ENCODE measurements at places on chromosomes 4 and X.

DNA sequence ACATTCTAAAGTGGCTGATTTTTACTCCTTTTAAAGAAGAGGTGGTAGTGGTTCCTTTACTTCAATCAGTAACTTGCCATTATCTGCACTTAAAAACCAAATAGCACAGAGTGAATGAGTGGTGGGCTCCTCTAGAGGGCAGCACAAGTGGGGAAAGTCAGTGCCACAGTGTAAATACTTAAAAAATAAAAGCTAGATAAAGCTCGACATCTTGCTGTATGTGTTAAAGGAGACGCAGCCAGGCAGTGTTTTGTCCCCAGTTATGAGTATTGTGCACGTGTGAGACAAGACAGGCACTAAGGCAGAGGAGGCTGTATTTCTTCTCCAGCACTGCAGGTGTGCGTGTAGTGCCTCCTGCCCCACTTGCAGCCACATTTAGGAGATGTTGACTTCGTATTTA is 24.6 kb downstream of the NAP1L5 start:
- peak; percentile 26 for DNase-seq

DNA sequence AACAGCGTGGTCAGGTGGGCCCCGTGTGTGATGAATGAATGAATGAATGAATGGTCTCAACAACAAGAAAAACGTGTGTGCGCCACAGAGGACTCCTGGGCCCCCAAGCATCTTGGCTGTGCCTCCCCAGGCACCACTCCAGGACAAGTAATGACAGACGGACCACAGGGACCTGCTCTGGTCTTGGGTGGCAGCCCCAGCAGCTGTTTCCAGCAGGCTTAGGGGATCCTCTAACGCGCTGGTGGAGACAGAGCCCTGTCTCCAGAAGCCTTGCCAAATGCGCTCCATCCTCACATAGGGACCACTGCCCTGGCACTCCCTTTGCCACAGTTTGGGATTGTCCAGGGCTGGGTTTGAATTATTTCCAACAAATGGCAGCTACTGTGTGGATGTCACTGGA is 39.1 kb downstream of the PSAPL1 start:
- no peak for DNase-seq

DNA sequence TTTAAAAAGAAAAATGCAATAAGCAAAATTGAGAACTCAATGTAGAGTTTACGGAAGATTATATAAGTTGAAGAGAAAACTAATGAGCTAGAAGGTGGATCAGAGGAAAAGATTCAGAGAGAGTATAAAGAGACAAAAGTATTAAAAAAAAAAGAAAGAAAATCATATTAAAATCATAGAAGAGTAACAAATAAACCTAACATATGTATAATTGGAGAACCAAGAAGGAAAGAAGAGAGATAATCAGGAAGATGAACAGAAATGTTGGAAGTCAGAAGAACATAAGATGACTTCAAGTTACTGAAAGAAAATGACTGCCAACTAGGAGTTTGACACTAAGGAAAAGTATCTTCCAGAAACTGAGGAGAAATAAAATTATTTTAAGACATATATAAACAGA is 34.3 kb upstream of the ANTXR2 start:
- DNase-seq = peak; percentile 8

DNA sequence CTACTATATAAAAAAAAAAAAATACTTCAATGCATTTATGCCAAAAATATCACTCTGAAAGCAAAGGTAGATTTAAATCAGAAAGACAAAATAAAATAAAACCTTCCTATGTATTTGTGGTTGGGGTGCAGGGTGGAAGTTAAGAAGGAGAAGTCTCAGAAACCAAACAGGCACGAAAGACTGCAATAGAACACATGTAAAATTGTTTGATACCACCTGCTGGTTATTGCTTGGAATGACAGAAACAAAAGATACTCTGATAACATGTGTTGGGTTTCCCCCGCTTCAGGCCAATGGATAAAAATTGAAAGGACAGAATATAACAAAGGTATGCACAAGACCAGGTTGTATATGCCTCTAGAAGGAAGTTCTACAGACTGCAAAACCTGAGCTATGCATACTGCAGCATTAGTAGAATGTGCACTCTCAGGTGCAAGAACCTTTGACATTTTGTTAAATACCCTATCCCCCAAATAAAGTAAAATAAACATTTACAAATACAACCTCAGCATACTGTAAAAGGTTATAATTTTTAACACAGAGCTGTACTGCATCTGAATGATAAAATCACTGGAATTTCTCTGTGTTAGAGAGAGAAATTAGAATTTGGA is 118.8 kb downstream of the GABRA2 start:
- DNase-seq = peak; percentile 12

- no peak for DNase-seq
These were observed 79.4 kb upstream of the HELT start for GRCh38 chr4:184938871-184939270.

DNA sequence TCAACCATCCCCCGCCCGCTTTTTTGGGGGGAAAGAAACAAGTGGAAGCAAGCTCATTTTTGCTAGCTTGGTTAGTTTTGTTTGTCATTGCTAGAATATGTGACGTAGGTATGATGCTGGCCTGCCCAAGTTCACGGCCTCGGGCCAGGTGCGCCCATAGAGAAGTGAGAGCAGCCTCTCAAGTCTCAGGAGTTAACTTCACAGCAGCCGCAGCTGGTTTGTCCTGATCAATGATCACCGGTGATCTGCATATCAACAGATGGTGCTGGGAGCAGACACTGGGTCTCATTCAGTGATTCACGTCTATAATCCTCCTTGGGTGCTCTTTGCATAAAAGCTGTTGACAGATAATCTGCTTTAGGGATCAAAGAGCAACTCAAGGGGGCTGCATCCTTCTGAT is 50.1 kb downstream of the ENPP6 start:
- DNase-seq = no peak

- no peak for DNase-seq
These were observed 142.4 kb downstream of the AMELX start for GRCh38 chrX:11435568-11435967.

- DNase-seq = no peak
These were observed 52.9 kb downstream of the EPHA5 start for GRCh38 chr4:65617416-65617815.

GRCh38 chrX:24799078-24799477 is 105.4 kb downstream of the POLA1 start:
- no peak for DNase-seq

GRCh38 chr4:3532751-3533422 is 665 bp upstream of the LRPAP1 start:
- DNase-seq = no peak

DNA sequence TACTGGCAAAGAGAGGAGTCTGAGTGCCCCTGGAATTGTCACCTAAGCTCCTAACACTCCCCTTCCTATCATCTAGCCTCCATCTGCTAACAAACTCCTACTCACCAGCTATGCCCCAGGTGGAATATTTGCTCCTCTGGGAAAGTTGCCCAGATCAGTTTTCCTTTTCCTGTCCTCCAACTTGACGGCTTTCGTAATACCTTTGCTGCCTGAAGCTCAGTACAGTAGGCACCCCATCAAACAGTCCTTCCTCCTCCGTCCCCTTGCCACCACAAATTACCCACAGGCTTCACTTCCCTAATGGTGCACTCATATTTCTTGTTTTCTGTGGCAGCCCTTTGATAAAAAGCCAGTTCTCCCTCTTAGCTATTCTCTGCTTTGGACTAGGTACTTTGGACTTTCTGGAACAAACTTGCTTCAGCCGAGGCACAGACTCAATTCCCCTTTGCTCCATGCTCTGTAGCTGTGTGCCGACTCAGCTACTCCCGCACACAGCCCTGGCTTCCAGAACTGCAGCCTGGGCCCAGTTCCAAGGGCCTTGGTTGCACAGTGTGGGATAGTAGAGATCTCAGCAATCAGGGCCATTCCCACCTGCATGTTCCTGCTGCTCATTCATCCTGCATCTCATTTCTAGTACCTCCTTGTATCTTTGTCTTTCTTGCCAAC is 605.1 kb downstream of the BCOR start:
- no peak for DNase-seq

GRCh38 chr4:105092768-105093167 is 53.9 kb upstream of the TET2 start:
- no peak for DNase-seq

GRCh38 chrX:16511796-16512776 is 137.9 kb upstream of the S100G start:
- no peak for DNase-seq

DNA sequence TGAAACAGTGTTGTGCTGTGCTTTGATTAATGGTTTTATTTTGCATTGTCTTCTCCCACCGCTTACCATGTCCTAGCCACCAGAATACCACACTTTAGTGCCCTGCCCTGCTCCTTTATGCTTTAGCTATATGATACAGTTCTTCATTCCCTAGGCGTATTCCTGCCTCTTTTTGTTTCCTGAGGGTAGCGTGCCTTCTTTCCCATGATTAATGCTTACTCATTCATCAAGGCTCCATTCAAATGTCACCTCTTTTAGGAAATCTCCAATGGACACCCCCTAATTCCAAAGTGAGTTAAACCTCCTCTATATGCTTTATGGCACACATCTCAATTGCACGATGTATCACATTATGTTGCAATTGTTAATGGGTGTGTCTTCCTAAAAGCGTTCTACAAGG is 46.3 kb downstream of the SPANXD start:
- DNase-seq = no peak

GRCh38 chr4:174457468-174457867 is 64.8 kb downstream of the HPGD start:
- DNase-seq = no peak

DNA sequence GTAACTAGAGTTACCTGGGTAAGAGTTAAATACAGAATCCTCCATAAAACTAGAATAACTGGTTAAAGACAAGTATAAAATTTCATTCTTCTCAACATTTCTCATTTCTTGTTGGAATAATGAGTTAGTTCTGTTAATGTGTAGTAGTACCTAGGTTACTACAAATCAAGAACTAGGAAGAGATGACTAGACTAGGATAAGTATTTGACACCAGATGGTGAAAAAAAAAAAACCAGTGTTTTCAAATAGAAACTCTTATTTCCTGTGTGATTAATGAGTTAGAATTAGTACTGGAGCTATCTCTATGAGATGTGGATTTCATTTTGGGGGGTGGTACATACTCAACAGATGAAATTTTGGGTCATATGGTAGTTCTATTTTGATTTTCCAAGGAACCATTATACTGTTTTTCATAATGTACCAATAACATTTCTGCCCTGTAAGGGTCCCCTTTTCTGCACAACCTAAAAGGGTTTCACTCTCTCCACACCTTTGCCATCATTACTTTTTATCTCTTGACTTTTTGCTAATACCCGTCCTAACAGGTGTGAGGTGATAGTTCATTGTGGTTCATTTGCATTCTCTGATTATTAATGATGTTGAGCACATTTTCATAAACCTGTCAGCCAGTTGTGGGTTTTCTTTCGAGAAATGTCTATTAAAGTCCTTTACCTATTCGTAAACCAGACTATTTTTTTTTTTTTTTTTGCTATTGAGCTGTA is 1.7 kb upstream of the VCX start:
- no peak for DNase-seq

DNA sequence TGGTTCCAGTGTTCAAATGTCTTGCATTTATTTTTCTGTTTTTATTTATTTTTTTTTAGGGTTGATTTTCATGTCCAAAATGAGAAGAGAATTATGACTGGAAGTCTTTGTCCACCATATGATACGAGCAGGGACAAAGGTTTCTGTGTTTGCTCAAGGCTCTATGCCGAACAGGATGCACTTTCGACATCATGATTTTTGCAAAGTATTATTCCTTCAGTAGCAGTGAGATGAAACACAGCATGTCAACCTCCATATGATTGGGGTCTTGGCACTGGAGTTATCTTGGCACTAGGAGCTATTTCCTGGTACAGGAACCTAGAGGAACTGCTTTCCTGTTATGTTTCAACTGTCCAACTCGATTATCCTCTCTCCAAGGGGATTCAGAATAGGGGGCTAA is 72.6 kb downstream of the UCHL1 start:
- no peak for DNase-seq

DNA sequence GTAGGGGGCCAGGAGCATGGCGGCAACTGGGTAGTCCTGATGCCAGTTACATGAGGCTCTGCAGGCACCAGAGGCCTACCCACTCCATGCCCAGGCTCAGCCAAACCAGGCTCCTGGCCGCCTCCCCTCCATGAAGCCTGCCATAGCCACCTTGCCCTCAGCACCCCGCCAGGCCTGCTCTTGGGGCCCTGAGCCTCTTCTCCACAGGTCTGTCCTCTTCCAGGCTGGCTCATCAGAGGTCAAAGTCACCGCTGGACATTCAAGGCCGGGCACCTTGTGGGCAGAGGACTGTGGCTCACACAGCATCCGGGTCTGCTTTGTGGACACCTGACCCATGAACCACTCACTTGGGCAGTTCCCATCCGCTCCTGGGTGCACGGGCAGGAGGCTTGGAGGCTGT is 60.0 kb upstream of the AFAP1 start:
- DNase-seq = no peak

DNA sequence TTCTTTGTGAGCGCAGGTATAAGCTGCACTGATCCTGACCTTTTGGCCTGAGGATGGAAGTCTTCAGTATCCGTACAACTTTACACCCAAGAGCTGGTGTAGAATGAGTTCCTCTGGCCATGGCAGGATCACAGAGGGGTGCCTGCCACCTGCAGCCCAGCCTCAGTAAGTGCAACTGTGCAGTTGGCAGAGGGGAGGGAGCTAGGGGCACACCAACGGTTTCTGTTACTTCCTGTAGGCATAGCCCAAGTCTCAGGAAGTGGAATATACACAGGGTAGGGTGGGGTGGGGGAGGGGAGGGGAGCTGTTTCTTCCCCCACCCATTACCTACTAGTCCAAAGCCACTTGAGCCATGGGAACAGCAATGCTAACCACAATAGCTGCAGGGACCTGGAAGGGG is 85.4 kb upstream of the GBA3 start:
- peak; percentile 22 for DNase-seq

- DNase-seq = no peak
These were observed 72.7 kb upstream of the C4orf50 start for GRCh38 chr4:6090931-6091330.

- no peak for DNase-seq
These were observed 118.1 kb downstream of the TBL1X start for GRCh38 chrX:9582956-9583355.

DNA sequence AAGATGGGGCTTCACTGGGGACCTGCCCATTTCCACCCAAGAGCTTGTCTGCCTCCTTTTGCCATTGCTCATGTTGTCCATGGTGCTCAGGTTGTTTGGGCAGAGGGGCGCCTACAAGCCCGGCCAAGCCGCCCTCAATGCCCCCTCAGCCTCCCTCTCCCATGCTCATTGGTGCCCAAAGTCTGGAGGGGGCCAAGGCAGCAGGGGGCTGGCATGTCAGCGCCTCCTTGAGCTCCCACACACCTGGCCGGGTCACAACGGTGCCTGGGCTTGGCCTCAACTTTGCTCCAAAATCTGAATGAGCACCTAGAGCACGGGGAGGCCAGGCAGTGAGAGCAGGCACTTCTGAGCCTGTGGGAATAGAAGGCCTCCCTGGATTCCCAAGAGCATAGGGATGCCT is 1598.8 kb downstream of the PCDH7 start:
- DNase-seq = no peak

DNA sequence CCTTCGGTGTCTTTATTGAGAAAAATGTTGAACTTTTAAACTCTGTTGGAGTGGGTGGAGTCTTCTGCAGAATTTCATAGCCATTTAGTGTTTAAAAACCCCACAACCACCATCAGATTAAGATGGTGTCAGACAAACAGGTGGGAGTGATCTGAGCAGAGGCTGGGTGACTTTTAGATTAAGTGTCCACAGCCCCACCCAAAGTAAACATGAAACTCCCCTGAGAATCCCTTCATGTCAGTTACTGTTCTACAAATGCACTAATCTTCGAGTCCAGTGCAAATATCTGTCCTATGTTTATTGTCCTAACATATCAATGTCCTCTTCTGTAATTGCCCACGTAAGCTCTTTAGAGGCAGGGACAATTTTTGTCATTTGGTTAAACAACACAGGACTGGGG is 175.6 kb upstream of the RBPJ start:
- DNase-seq = no peak
